ENCODE measurements at places on chromosomes 16 and 17.
A peak's percentile ranks its signal among the peaks of the same experiment; 100 is the strongest.

GRCh38 chr17:10429421-10430045 is 7.8 kb upstream of the MYH8 start:
- DNase-seq = no peak

DNA sequence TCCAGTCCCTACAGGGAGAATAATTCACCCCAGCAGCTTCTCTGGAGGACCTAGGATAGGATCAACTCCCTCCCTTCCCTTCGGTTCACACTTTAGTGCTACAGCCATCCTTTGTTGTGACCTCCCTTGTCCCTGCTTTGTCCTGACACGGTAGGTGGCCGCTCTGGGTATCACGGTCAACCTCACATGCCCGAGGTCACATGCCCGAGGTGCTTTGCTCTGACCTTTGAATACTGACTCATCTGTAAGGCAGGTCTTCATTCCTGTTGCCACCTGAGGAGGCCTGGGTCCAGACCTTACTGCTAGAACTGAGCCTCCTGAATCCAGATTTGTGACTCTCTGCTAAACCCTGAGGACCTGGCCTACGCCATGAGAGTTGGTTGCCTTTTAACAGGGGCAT is 19.7 kb downstream of the ALKBH5 start:
- no peak for DNase-seq

DNA sequence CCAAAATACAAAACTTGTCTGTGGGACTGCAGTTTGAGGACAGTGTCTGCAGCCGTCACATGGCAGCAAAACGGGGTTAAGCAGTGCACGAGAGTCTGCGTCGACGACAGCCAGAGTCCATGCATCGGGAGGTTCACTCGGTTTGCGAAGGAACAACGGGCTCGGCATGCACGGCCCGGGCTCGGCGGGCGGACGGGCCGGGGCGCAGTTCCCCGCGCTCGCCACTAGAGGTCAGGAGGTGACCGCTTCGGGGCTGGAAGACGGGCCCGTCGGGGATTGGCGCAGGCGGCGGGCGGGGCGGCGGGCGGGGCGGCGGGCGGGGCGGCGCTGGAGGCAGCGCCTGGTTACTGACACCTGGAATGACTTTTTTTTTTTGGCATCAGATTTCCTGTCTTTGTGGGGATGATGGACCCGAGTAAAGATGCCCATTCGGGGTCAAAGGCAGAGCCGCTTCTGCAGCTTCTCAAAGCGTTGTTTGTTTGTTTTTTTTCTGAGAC is 6.5 kb downstream of the SCGB1C2 start:
- peak; percentile 82 for DNase-seq

DNA sequence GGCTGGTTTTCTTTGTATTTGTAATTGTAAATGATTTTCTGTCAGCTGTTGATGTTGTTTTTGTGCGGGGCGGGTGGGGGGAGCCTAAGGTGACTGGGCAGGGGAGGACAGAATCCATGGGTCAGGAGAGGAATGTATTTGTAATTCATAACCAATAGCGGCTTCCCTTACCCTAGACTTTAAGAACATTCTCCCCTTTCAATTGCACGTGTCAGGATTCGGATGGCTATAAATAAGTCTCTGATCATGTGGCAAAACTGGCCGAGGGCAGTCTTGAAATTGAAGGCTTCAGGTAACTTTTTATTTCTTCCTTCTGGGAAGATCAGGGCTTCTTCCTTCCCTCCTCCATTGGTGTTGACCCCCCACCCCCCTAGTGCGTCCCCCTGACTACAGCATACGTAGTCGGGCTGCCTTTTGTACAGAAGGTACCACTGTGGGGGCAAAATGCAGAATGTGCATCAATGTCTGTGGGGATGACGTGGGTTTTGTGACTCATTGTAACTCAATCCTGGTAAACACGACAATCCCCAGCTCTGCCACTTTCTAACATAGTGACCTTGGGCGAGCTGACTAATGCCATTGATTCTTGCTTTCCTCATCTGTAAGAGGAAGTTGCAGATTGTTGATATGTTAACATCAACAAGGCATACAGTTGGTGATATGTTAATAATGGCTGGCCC is 16.2 kb downstream of the MARCHF10 start:
- no peak for DNase-seq

GRCh38 chr16:76059186-76059585 is 218.0 kb upstream of the CNTNAP4 start:
- no peak for DNase-seq

- DNase-seq = no peak
Measured at GRCh38 chr16:51035110-51035498, 116.0 kb downstream of the SALL1 start.

GRCh38 chr17:6430769-6431168 is 4.2 kb downstream of the AIPL1 start:
- DNase-seq = no peak

All from stimulated activated naive CD4-positive, alpha-beta T cell (primary cell).